Inflammatory macrophage (primary cell): ENCODE measurements at places on chromosomes 3 and 15.

DNA sequence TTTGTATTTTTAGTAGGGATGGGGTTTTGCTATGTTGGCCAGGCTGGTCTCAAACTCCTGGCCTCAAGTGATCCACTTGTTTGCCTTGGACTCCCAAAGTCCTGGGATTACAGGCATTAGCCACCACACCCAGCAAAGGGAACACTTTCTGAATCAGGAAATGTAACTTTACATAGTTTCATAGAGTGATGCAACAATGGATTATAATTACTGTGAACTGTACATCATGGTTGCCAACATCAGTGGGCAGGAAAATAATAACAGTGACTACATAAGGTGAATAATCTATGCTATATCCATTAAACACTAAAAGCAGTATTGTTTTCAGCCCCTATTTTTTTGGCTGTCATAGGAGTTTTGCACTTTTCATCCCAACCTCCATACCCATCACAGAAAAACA is 5.0 kb upstream of the KPNA1 start:
- no peak for DNase-seq

GRCh38 chr15:59420986-59421618 is 16.9 kb upstream of the FAM81A start:
- DNase-seq = no peak

DNA sequence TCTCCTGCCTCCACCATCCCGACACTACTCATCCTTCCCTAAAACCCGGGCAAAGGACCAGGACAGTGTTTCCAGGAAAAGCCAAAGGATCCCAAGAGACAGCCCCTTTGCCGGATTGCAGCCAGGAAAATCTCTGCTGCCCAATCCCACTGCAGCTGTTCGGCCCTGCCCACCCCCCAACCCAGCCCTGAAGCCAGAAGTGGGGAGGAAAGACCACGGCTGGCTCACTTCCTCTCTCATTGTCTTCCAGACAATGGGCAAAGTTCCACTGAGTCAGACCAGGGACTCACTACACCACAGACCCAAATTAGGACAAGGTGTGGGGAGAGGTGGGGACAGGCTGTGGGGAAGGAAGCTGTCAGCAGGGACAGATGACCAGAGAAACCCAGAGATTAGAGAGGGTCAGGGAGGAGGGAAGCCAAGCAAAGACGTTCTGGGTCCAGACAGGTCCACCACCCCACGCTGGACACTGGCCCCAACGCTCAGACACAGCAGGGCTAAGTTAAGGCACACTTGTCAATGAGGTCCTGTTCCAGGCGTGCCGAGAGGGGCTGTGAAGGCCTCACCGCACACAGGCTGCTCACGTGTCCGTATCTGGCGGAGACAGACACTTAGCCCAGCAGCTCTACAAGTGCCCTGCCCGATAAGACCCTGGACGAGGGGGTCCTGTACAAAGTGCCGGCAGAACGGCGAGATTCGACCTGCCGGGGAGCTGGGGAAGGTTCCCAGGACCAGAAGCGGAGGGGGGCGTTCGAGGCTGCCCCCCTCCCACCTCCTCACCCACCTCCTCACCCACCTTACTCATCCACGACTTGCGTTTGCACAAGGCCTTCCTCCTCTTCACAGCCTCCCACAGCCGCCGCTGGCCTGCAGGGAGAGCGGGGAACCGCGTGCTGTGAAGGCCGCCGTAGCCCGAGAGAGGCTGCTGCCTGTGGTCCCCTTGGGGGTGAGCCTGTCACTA is 21.9 kb downstream of the TNK2 start:
- no peak for DNase-seq

DNA sequence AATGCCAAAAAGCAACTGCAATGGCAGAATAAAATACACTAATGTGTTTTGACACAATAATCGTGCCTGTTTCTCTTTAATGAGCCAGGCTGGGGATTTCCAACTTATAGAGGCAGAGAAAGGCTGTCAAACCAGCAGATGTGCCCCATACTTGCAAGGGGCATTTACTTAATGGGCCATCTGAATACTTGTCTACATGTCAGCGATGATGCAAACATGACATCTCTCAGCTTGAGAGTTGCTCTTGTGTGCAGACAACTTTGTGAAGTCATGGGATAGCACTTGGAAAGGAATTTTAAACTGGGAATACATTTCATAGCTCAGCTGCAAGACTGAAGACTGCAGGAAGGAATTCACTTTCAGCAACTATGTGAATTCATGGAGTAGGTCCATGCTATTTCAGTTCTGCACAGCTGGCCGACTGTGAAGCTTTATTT is 127.4 kb upstream of the ADAMTS9 start:
- DNase-seq = no peak

- no peak for DNase-seq
Observed at GRCh38 chr3:8578282-8578681, 66.3 kb downstream of the SSUH2 start.

- DNase-seq = no peak
Observed at GRCh38 chr3:8472549-8472948, 29.1 kb upstream of the LMCD1 start.

DNA sequence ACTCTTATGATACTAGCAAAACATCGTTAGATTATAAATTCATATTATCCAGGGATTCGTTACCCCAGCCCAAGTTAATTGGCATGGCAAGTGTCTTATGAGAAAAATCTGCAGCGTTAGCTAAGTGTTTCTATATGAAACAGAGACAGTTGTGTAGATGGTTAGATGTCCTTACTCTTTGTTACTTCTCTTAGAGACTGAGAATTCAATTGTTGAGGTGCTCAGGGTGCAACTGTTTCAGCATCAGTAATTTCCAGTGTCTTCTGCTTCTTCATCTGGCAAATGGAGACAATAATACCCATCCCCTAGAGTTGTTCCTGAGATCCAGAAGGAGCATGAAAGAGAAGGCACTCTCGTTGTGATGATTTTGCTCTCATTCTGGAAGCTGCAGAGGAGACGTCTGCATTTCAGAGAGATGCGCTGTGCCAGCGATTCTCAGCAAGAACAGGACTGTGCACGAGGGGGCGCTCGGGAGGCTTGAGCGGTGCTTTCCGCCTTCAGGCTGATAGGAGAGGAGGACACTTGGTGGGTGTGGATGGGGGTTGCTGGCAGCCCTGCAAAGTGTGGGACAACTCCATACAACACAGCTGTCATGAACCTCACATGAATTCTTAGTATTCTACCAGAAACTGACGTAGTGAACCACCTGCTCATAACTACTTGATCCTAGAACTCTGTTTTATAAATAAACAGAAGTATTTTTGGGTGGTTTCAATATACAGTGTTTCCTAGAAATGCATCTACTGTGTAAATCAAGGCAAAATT is 39.7 kb upstream of the SPSB4 start:
- DNase-seq = peak; percentile 79

DNA sequence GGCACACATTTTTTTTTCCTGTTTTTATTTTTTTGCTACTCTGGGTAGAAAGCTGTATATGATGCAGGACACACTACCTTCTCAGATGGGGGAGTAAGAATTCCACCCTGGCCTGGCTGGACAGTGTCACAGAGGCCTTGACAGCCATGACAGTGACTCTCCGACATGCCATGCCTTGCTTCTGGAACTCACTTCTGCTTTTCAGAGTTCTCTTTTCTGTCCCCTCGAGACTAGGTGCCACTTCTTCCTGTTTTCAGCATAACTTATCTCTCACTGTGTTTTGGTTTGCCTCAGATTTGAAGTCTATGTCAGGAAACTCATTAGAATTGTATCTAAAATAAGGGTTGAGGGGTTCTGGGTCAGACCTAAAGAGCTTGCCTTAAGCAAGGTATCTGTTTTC is 69.1 kb upstream of the SEC13 start:
- peak; percentile 83 for DNase-seq

DNA sequence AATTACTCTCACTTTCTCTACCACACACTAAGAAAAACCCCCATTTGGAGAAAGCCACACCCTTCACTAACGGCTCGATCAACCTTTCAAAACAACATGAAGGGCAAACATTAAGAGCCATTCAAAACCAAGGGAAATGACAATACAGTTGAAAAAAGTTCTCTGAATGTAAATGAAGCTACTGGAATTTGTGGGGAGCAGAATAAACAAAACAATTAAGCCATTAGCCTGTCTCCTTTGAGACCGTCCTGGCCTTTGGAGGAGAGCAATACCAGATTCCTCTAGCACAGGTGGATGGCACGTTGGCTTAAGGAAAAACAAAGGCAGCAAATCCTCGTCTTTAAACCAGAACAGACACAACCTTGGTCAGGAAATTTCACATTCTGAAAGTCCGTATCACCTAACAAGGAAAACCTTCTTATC is 18.7 kb downstream of the MYO1E start:
- no peak for DNase-seq

DNA sequence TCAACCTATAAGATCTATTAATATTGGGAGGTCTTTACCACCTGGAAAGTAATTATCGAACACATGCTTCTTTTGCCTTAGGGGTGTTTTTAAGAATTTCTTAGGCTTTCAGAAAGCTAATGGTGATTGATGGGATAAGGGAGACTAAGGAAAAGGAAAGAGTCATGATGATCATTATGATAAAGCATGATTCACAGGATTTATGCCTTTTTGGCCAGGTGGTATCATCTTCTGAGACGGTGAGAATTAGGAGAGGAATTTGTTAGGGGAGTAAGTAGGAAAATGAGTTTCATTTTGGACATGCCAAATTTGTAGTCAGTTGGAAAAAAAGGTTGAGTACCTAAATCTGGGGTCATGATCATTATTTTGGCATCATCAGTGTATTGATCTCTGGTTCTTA is 8.9 kb downstream of the ARMC8 start:
- no peak for DNase-seq
